HFF-Myc (cell line): ENCODE measurements at places on chromosomes 7 and 10.

DNA sequence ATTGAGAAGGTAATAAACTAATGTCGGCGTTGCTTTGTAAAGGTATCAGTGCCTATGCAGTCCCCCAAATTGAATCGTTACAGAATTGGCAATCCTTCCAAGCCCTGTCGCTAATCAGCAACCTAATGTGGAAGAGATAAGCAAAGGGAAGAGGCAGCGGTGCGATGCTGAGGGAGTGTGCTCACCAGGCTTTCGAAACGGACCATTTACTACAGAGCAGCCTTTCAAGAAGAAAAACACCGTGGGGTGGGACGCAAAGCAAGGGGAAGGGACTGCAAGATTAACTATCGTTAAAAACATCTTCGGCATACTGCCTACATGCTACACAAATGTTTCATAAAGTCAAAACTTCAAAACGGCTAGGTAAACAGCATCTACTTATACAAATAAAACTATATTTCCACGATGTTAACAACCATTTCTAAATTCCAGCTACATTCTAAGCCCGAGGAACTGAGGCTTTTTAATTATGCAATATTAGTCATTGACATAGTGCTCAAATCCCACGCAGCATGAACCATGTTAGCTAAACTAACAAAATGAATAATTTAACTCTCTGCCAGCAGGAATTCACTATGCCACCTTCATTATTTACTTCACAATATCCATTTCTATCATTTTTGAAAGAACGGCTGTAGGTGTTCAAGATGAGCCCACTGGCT is 85.2 kb downstream of the CHCHD3 start:
- no peak for DNase-seq

DNA sequence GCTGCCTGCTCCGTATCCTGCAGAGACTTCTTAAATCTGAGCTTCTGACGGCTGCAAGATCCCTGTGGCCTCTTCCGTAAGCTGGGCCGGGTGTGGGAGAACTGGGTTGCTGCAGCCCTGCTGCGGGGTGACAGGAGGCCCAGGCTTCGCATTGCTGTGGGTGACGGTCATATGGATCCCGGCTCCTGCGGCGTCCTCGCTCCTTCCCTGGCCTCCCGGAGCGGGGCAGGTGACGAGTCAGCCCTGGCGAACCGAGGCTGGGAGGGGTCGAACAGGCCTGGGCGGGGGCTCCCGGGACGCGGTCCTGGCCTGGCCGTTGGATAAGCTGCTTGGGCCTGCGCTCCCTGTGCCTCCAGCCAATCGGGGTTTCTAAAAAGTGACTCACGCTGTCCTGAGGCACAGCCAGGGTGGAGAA is 7.8 kb upstream of the UBE2D1 start:
- no peak for DNase-seq

DNA sequence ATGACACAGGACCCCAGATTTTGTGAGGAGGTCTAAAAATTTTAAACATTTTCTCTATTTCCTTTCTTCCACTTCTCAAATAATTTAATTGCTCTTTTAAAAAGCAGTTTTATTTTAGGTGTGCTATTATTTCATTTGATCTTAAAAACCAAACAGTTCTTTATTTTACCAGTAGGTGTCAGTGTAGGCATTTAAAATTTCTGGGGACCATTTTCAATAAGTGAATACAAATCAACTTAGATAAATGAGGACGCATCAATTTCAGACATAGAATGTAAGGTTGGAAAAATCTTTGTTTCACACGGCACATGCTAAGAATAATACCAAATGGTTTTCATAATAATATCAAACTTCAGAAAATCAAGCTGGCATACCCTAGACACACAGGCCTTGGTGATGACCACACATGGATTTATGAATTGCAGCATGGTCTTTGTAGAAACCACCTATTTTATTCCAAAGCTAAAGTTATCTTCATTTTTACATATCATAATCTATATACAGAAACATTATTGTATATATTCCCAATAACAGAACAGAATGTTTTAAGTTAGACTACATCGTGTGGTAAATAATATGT is 127.6 kb upstream of the SLC26A5 start:
- peak; percentile 6 for DNase-seq

DNA sequence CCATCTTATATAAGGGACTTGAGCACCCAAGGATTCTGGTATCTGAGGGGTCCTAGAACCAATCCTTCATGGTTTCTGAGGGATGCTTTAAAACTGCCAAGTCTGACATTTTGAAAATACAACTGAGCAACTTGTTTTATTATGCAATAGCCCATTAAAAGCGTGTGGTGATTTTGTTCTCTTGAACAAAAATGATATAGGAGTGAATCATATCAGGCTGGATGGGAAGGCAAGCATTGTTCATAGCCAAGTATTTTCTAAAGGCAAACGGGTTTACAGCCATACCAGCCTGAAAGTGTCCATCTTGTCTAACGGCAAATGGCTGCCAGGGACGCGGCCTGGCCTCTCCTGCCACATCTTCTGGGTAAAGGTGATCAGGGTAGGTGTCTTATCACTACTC is 23.4 kb downstream of the RPP38 start:
- no peak for DNase-seq

- no peak for DNase-seq
These were observed 13.7 kb downstream of the CLCN1 start for GRCh38 chr7:143329471-143330170.

- no peak for DNase-seq
These were observed 25.4 kb downstream of the TRDMT1 start for GRCh38 chr10:17176091-17176490.

DNA sequence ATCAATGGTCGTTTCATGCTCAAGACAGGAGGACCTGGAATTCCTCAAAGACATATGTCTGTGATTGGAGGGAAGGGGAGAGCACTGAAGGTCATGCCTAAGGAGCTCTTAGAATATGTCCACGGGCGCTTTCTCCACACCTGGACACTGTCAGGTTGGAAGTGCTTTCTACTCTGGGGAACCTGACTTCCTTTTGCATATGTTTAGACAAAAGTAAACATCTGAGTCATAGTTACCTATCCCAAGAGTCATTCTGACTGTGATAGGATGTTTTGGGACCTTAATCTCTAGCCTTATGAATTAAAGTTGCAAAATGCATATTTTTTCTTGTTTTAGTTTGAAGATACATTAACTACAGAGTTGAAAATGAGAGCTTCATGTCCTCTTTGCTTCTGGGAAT is 251.7 kb downstream of the KLF6 start:
- no peak for DNase-seq

GRCh38 chr10:527416-527815 is 162.1 kb downstream of the DIP2C start:
- no peak for DNase-seq

DNA sequence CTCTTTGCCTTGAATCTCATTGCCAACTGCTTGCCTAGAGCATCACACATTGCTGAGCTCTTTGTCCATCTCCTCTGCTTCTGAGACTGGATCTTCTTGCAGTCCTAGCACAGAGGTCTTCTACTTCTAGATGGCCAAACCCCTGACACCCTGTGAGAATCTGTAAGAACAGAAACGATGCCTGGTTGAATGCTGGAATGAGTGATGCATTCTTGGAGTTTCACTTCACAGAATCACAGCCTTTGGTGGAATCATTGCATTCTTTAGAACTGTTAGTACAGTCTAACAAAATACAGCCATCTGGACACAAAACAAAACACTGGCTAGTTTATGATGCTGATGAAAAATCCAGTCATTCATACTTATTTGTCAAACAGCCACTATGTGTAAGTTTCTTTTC is 141.7 kb upstream of the ITGB1 start:
- no peak for DNase-seq

GRCh38 chr7:82194016-82194643 is 249.4 kb downstream of the CACNA2D1 start:
- no peak for DNase-seq

GRCh38 chr7:136179851-136180721 is 202.9 kb upstream of the MTPN start:
- no peak for DNase-seq

DNA sequence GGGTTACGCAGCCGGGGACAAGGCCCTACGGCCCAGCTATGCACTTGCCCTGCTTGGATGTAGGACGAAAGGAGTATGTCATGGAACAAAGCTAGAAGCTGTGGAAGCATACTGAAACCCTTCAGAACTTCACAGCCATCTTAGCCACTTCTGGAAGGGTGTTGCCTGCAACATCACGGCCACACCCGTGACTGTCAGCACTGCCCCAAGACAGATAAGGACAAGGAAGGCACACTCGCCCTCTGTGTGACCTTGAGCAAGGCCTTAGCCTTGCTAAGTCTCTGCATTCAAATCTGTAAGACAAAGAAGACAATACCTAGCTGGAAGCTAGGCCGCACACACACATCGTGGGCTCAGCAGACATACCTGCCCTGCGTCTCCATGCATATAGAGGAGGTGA is 352.5 kb upstream of the MGMT start:
- no peak for DNase-seq
